ENCODE measurements at places on chromosomes 3 and 15.
A peak's percentile ranks its signal among the peaks of the same experiment; 100 is the strongest.

DNA sequence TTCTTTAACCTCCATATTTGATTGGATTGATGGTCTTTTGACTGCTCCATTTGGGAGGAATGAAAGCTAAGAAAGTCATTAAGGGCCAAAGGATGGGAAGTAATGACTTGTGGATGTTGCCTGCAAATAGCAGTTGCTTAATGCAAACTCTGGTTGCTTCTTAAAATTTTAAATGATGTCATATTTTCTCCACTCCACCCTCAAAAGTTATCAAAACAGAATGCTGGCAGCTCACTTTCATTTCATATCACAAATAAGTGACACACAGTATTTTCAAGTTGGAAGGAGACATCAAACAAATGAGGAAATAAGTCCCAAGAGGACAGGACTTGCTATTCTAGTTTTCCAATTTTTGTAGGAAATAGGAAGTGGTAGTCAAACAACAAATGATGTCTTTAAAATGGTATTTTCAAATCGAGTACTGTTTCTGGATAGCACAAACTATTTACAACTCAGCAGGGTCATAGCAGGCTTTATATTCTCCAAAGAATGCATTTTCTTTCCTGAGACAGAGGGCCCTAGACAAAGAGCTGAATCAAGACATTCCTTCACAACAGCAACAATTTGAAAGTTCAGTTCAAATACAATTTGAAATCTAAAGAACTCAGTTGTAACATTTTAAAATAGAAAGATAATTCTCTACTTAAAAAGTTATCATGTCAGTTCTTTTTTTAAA lies 165.1 kb upstream of the UBE2E1 start:
- DNase-seq, result no peak

DNA sequence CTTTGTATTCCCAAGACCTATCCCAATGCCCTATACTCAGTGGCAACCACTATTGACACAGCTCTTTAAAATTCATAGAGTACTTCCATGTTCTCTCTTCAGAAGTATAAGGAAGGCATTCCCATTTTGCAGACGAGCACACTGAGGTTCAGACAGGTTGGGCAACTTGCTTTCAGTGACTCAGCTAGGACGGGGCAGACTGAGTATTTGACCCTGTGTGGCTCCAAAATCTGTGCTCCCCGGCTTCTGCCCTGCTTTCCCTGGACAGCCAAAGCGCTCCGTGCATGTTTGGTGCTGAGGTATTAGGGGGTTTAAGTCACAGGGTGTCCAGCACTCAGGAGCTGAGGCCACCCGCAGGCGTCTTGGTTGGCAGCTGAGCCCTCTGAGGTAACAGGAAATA lies 59.5 kb downstream of the CEMIP start:
- DNase-seq, result no peak

DNA sequence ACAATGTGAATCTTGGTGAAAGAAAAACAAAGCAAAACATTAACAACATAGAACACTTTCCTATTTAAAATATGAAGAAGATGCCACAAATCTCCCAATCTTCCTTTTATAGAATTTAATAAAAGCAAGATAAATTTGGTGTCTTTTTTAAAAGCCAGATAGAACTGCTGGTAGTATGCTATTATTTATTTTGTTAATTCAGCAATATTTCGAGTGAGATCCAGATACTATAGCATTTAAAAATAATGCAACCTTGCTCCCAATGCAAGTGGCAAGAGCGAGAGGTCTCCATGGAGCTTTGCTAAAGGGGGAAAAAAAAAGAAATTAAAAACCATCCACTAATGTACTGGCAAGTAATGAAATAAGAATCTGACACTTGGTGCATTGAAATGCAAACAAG lies 121.8 kb downstream of the IL20RB start:
- DNase-seq, result no peak

- no peak for DNase-seq
Observed at GRCh38 chr3:27625864-27626263, 96.3 kb downstream of the EOMES start.

- DNase-seq, result no peak
Observed at GRCh38 chr15:52112203-52112750, 298 bp downstream of the BCL2L10 start.

GRCh38 chr15:41940441-41940857 lies 31.9 kb downstream of the EHD4 start:
- DNase-seq, result no peak

DNA sequence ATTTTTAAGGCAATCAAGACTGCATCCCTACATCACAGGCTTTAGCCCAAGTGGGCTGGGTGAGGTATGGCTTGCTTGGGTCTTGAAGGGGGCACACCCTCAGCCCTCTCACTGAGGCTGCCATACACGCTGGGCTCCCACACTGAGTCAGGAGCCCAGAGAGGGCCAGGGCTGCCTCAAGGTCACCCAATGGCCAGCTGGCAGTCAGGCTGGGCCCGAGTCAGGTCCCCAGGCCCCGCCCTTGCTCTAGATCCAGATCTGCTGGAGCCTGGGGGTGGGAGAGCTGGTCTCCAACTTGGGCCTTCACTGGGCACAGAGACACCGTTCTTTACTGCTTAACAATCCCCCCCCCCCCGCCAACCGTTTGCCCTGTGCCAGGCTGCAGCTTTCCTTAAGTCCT lies 88.1 kb downstream of the IQSEC1 start:
- DNase-seq, result peak; percentile 14

DNA sequence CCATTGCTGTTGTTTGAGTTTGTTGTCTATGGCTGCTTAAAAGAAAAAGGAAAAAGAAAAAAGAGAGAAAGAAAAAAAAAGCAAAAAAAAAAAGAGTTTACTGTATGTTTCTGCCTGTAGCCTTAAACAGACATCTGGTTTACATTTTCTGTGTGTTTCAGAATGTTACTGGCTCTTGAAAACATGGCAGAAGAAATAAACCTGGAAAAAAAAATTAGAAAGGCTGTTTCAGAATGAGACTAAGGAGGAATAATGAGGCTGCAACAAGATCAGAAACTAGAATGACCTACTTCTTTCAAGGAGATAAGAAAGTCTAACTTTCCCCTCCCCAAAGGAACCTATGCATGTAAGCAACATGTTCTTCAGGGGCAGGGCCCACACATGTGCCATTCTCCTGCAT lies 292.1 kb downstream of the DIPK2A start:
- peak; percentile 32 for DNase-seq
